ENCODE measurements at places on chromosomes 11 and 22. TPM values are rescaled to one million over a fixed set of nuclear protein-coding genes. Genes with fewer than 3 reads are reported as not detected.

The APBB1 gene
- total RNA-seq = 23.1 TPM

The FAM111B gene
- total RNA-seq = 11.0 TPM

The IFITM10 gene
- 0.39 TPM for total RNA-seq

The MYO7A gene
- 8.3 TPM for total RNA-seq

The NOX4 gene
- total RNA-seq = 81.8 TPM

The TSSK2 gene
- total RNA-seq = not detected

The CDON gene
- total RNA-seq = 4.8 TPM

The RBMXL2 gene
- total RNA-seq = not detected

The MYO18B gene
- total RNA-seq = under 0.01 TPM

The KLHDC7B gene
- not detected for total RNA-seq

The FZD4 gene
- total RNA-seq = 147 TPM

The SAA4 gene
- total RNA-seq = not detected

The POU2AF2 gene
- total RNA-seq = not detected

The NEFH gene
- 0.13 TPM for total RNA-seq

The PCF11 gene
- 25.4 TPM for total RNA-seq

The CD151 gene
- total RNA-seq = 498 TPM

The APOC3 gene
- not detected for total RNA-seq

The ACER3 gene
- total RNA-seq = 20.0 TPM

The MS4A2 gene
- total RNA-seq = not detected

The TMEM151A gene
- total RNA-seq = not detected

The KCNJ11 gene
- total RNA-seq = 0.64 TPM

The TSPAN18 gene
- 26.3 TPM for total RNA-seq

The NLRP6 gene
- total RNA-seq = not detected

The SLC6A5 gene
- total RNA-seq = not detected

The SGSM1 gene
- 4.1 TPM for total RNA-seq

The FJX1 gene
- total RNA-seq = 25.2 TPM

The SCN4B gene
- under 0.01 TPM for total RNA-seq

The CACNA1I gene
- not detected for total RNA-seq

The PIH1D2 gene
- 0.51 TPM for total RNA-seq

The SEPTIN3 gene
- under 0.01 TPM for total RNA-seq

The HTR3B gene
- total RNA-seq = not detected

The NRGN gene
- 0.25 TPM for total RNA-seq

The LIPT2 gene
- 4.5 TPM for total RNA-seq

The PGM2L1 gene
- total RNA-seq = 36.6 TPM

The OR6T1 gene
- not detected for total RNA-seq

The SLC22A12 gene
- not detected for total RNA-seq
